IMR-90 (cell line): ENCODE measurements at places on chromosomes 12 and 14.
A peak's percentile ranks its signal among the peaks of the same experiment; 100 is the strongest.

- DNase-seq: no peak
Measured at GRCh38 chr12:109654357-109654756, 59.3 kb upstream of the FAM222A start.

- no peak for DNase-seq
Measured at GRCh38 chr12:58804749-58805148, 115.6 kb downstream of the LRIG3 start.

GRCh38 chr14:103267226-103267910 is 66.7 kb upstream of the EIF5 start:
- no peak for DNase-seq

- no peak for DNase-seq
Measured at GRCh38 chr12:95349291-95349690, 124.7 kb upstream of the METAP2 start.

DNA sequence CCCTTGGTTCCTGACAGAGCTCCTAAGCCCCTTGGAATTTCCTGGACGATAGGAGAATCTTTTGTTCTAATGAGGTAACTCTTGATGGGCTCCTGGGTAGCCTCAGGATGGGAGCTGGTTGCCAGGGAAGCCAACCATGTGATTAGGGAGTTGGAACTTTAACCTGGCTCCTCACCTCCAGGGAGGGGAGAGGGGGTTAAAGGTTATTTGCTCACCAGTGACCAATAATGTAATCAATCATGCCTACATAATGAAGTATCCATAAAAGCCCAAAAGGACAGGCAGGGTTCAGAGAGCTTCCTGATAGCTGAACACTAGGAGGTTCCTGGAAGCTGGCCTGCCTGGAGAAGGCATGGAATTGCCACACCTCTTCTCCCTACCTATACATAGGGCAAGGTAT is 6.2 kb upstream of the CNOT2 start:
- no peak for DNase-seq

- no peak for DNase-seq
Measured at GRCh38 chr12:8852119-8852518, 29.7 kb downstream of the A2ML1 start.

- no peak for DNase-seq
Measured at GRCh38 chr12:80162177-80162576, 62.8 kb downstream of the OTOGL start.

DNA sequence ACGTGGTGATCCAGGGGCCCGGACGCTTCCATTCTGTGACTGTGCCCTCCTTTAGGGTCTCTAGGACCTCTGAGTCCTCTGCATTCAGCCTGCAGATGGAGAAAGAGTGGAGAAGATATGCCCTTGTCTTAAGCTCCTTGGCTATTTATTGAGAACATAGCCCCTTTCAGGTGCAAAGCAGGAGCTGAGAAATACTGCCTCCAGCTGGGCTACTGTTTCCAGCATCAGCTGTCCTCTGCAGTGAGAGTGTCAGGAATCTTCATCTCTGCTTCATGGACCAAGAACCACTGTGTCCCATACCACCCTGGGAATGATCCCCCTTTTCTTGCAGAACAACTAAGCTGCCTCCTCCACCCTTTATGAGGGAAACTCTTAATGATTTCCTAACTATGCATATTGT is 47.8 kb upstream of the CEP83 start:
- DNase-seq: no peak

DNA sequence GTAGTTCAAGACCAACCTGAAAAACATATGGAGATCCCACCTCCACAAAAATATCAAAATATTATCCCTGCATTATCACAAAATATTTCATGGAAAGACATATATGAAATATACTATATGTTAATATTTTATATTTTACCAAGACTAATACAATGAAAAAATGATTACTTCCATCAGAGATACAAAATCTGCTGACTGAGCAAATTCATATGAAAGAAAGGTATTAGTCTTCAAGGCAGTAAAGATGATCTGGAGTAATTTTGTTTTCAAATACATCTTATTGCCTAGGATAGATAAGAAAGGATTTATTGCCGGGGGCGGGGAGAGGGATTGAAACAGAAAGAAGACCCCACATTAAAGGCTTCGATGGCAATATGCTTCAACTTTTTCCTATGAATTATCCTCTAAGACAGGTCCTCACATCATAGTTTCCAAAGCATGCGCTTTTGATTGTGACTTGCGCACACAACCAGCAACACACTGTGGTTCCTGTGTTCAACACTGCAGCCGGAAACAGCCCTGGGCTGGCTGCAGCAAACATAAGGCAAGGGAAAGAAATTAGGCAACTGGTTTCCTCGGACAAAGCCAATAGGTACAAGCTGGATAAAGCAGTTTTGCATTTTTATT is 83.2 kb downstream of the SPPL3 start:
- no peak for DNase-seq

DNA sequence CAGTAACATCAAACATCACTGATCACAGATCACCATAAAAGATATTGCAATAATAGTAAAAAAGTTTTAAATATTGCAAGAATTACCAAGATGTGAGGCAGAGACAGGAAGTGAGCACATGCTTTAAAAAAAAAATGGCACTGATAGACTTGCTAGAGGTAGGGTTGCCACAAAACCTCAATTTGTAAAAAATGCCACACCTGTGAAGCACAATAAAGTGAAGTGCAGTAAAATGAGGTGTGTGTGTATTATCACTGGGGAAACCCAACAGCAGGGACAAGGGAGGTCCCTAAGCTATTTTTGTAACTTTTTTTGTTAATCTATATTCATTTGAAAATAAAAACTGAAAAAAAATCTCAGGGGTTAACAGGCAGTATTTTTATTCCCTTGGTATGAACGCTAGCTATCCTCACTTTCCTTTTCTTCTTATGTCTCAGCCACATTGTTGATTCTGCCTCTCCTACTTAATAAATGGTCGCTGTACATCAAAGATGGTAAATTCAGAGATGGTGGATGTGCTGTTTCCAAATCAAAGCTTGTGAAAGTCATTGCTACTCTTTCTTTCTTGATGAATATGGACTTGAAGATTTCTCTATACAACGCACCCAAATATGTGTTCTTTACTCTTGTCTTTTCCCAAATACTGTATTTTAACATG is 14.0 kb upstream of the KLRD1 start:
- no peak for DNase-seq

GRCh38 chr12:15788233-15789219 is 662 bp downstream of the EPS8 start:
- DNase-seq: peak; percentile 45

DNA sequence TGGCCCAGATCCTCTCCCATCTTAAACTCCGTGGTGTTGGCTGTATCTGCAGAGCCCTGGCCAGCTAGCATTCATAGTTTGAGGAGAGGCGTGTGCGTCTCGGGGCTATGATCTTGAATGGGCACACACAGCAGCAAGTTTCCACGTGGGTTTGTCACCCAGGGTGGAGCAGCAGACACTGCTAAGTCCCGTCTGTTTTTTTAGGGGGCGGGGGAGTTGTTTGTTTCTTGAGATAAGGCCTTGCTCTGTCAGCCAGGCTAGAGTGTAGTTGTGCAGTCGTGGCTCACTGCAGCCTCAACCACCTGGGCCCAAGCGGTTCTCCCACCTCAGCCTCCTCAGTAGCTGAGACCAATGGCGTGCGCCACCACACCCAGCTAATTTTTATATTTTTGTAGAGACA is 20.1 kb upstream of the TEX22 start:
- DNase-seq: no peak

GRCh38 chr14:95733212-95733611 is 19.3 kb upstream of the TCL1A start:
- DNase-seq: no peak

DNA sequence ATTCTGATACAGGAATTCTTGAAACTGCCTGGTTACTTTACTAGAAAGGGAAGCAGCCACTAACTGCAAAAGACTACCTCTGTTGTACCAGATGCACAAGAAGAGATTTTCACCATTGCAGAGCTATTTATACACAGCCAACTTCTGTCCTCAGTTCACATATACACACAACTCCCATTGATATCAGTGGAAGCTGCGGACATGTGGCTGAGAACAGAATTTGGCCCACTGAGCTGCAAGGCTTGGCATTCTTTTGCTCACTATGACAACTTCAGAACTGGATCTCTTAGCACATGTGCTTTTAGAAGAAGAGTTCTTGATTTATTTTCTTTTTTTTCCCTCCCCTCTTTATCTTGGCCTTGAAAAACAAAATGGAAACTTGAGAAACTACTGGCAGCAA is 28.3 kb downstream of the PTPRO start:
- DNase-seq: no peak

DNA sequence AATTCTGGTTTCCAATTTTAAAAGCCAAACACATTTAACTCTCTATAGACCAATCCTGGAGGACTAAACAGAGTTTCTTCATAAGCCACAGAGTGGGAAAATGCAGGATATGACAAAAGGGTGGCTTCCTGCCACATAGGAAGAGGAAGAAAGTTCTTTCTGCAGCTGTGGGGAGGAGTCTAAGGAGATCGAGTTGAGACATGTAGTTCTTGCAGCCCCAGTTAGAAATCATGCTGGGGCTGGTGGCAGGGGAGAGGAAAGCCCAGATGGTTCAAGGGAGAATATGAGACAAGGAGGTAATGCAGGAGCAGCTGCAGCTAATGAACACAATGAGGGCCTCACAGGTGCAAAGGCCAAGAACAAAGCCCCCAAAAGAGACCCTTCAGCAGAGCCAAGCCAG is 85.0 kb upstream of the ARID2 start:
- DNase-seq: peak; percentile 71

- DNase-seq: no peak
Measured at GRCh38 chr14:27672047-27672446, 1074.2 kb upstream of the NOVA1 start.

GRCh38 chr14:43795600-43796228 is 711.4 kb downstream of the FSCB start:
- peak; percentile 0 for DNase-seq

- no peak for DNase-seq
Measured at GRCh38 chr14:99966037-99966835, 99.0 kb upstream of the EVL start.

DNA sequence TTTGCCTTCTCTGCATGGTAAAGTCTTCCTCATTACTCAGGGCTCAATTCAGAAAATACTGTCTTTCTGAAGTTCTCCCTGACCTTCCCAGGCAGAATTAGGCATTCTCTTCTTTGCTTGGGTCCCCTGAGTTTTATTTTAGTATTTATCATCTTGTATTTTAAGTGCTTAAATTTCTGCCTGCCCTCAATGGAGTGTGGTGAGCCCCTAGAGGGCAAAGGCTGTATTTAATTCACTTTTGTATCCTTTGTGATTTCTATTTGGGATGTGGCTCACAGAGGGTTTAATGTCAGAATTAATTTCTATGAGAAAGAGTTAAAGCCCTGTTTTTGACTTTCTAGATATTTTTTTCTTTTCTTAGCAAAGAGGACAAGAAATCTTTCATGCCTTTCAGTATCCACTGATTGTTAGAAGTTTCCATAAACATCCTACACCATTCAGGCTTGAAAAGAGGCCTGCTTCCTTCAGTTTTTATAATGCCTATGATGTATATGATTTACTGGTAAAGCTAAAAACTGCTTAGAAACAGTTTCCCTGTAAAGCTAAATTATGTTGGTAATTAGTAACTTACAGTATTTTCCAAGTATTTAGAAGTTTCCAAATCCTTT is 55.6 kb upstream of the PTPRB start:
- peak; percentile 29 for DNase-seq

GRCh38 chr12:49962861-49963765 is 1.4 kb downstream of the AQP5 start:
- no peak for DNase-seq

- DNase-seq: no peak
Measured at GRCh38 chr12:120365675-120366340, 3.2 kb downstream of the MSI1 start.

DNA sequence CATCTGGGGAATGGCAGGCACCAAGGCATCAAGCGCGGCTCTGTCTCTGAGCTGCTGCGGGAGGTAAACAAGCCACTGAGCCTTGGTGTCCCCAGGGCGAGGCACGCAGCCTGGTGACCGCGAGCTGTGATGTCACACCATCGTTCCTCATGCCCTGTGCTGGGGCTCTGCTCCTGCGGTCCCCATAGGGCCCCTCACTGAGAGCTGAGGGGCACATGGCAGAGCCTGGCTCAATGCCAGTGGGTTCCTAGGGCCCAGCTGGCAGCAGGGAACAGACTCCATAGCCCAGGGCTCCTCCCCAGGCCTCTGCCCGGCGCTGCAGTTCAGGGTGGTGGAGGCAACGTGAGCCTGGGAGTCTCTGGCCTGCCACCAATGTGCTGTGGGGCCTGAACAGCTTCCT is 22.6 kb downstream of the CHGA start:
- no peak for DNase-seq

DNA sequence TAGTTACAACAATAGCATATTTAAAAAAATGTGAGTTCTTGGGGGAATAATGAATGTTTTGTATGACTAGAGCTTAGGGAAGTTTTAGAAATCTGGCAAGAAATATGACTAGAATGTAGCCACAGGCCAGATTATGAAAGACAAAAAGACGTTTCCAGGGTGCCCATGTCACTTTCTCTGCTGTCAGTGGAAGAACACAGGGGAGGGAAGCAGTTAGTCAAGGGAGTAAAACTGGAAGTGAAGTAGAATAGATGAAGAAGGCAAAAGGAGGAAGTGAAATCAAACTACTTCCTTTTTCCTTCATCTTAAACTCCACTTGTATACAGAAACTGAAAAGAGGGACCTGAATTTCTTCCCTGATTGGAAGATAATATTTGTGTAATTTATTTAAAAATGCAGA is 81.2 kb upstream of the ATP2B1 start:
- DNase-seq: no peak

DNA sequence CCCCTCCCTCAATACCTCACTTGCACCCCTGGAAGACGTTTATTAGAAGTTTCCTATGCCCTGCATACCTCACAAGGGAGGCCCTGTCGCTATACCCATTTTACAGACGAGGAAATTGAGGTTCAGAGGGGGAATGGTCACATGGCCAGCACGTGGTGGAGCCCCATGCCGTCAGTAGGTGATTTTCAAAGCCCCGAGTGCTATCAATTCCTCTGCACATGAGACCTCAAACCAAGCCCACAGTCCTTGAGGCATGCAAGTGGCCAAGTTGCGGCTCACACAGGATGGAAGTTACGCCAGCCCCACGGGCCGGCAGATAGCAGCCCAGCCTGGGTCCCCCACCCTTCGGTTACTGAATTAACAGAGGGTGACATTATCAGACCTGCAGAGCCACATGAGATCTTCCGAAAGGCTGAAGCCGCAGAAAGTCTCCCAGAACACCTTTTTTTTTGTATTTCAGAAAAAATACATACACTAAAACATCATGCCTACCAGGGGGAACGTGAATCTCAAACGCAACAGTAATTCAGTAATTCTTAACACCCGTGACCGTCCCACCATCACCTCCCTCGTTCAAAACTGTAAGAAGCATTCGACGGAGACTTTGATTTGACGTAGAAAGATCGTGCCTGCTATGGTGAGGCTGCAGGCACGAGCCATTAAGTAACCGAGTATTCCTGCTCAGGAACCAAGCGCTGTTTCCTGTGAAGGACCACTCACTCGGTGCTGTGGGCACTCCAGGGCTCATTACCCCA is 129.0 kb downstream of the RFLNA start:
- DNase-seq: no peak

GRCh38 chr14:75711105-75711795 is 50.2 kb downstream of the TTLL5 start:
- DNase-seq: peak; percentile 72

- DNase-seq: no peak
Measured at GRCh38 chr14:54220071-54220703, 176.6 kb upstream of the CDKN3 start.
